ENCODE measurements at places on chromosomes 6 and 20.

- no peak for DNase-seq
These were observed 84.1 kb downstream of the SNX5 start for GRCh38 chr20:17884307-17885003.

DNA sequence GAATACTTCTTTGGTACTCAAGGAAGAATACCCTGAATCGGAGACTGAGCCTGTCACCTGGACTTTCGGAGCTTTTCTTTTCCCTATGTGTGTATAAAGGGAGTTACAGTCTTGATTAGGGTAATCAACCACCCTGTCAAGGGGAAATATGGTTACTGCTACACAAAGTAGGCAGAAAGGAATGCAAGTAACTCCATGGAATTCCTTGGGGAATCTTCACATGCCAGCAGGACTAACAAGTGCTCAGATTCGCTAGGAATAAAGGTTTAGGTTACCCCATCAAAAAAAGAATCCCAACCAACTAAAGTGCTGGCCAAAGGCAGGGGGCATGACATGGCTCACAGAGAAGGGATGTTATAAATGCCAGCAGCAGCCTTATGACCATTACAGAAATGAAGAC is 10.4 kb downstream of the KCNS1 start:
- no peak for DNase-seq

- no peak for DNase-seq
These were observed 28.6 kb downstream of the PSMG4 start for GRCh38 chr6:3287308-3287707.

DNA sequence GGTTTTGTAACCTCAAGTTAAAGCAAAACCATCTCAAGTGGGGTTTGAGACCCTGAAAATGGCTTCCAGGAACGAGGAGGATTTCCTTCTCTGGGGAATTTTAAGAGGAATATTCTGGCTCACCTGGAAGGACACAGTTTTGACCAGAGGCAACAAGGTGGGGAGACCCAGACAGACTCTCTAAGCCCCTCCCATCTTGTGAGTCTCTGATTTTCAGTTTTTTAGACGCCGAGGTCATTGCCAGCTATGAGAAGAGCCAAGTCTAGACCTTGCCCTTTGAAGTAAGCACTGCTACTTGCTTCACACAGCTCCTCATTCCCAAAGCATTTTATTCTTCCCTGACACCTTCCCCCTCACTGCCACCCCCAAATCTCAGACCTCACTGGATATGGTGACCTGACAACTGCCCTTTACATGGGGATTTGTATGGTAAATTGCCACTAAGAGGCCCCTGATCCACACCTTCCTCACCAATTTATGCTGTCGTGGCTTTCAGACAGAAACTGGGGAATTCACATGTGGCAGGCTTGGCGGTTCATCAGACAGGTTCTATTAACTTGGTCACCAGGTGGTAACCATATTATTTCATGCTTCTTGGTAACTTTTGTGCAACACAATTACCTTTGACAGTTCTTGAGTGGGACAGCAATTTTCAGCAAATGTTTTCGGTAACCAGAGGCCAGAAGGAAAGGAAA is 116.2 kb downstream of the ISM1 start:
- no peak for DNase-seq

- DNase-seq, result peak; percentile 8
These were observed 43.3 kb downstream of the IRAK1BP1 start for GRCh38 chr6:78910591-78911171.

GRCh38 chr6:124073021-124073420 is 269.4 kb downstream of the NKAIN2 start:
- no peak for DNase-seq

- DNase-seq, result no peak
These were observed 607.4 kb downstream of the PKHD1 start for GRCh38 chr6:51480040-51480439.

DNA sequence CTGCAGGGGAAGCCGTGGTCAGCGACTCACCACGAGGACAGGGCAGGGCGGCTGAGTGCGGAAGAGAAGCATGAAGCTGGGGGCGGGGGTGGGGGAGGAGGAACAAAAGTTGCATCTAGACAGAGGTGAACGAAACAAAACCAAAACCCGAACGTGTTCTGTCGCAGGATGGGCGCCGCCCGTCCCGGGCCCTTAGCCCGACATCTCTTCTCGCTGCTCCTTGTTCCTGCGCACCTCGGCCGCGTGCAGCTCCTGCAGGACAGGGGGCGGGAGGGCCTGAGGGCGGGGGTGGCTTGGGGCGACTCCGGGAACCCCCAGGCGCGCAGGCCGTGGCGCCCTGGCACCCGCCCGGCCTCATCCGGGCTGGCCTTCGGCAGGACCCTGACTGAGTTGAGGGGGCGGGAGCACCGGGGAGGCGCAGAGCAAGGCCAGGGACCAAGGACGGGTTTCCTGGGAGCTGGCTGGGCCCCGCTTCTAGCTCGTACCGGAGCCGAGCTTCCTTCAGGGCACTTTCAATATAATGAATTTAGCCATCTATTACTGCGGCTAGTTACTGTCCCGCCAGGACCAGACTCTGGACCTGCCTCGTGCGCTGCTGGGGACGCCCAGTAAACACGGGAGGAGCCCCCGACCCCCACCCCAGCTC is 12.0 kb downstream of the STMN3 start:
- no peak for DNase-seq

DNA sequence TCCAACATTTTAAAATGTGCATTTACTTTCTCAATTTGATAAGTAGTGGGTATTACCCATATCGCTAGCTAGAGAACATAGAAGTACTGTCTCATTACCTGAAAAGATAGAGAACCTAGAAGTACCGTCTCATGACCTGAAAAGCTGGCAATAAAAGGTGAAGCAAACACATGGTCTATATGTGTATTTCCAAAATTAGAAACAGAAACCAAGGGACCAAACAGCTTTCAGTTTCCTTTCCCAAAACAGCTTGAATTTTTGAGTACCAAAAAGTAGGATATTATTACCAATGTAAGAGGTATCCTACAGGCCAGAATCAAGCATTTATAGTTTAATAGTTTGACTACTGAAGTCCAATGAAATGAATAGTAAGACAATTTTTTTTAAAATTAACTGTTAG is 77.2 kb downstream of the KIF13A start:
- no peak for DNase-seq

GRCh38 chr6:127618729-127619128 is 41.8 kb downstream of the C6orf58 start:
- peak; percentile 29 for DNase-seq

DNA sequence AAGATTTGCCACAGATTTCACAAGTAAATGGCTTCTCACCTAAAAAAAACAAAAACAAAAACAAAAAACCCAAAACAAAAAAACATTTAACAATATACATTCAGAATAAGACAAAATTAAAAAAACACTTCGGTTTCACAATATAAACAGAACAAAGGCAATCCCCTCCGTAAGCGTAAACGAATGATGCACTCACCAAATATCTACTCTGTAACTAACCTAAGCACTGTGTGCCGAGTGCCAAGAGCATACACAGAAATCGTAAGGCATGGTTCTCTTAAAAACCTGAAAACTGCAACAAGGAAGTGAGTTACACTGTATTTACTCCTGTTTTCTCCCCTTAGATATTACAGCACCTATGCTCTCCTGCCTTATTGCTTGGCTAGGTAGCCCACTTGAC is 12.1 kb upstream of the MICAL1 start:
- no peak for DNase-seq

GRCh38 chr6:43827898-43828297 is 57.9 kb downstream of the VEGFA start:
- DNase-seq, result no peak

GRCh38 chr6:6515691-6516607 is 72.6 kb upstream of the LY86 start:
- no peak for DNase-seq

DNA sequence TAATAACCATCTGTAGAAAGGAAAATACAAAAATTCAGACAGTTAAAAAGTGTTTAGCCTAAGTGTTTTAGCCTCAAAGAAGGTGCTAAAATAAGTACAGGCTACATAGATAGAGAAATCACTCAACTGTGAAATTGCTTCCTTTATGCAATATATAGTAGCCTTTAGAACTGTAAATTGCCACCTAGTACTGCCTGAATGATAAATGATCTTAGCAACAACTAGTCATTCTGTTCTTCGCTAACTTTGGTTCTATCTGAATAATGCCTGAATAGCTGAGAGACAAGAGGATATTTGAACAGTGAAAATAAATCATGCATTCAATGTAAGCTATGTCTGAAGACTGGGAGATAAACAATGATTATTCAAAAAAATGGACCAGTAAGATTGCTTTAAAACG is 603.3 kb upstream of the PTCHD4 start:
- DNase-seq, result no peak

GRCh38 chr6:29524444-29525310 is 34.9 kb downstream of the UBD start:
- DNase-seq, result no peak

DNA sequence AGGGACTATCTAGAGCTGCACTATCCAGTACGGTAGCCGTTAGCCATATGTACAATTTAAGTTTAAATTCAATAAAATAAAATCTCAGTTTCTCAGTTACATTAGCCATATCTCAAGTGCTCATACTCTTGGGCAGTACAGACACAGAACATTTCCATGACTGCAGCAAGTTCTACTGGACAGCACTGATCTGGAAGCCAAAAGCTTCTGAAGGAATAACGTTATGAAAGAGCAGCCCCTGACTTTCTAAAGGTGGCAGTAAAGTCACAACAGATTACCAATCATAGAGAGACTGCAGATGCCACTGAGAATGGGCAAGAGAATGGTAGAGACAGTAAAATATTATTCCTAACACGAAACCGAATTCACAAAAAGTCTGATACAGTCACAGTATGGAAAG is 36.8 kb downstream of the NDRG3 start:
- no peak for DNase-seq

GRCh38 chr6:91713911-91714310 is 1127.0 kb upstream of the MAP3K7 start:
- no peak for DNase-seq

DNA sequence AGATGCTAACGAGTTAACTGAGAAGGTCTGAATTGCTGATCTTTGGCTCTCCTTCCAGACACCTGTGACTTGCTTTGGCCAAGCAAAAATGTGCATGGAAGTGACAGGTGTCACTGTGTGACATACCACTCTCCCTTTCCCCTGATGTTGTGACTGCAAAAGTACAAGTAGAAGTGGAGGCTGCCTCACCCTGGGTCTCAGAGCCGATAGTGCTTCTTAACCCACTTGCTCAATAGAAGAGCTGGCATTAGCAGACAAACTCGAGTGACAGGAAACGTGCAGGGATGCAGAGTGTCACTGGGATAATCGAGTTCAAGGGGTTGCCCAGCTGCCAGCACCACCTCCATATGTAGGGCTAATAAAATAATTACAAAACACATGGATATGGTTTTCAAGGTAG is 16.4 kb upstream of the SPO11 start:
- no peak for DNase-seq

DNA sequence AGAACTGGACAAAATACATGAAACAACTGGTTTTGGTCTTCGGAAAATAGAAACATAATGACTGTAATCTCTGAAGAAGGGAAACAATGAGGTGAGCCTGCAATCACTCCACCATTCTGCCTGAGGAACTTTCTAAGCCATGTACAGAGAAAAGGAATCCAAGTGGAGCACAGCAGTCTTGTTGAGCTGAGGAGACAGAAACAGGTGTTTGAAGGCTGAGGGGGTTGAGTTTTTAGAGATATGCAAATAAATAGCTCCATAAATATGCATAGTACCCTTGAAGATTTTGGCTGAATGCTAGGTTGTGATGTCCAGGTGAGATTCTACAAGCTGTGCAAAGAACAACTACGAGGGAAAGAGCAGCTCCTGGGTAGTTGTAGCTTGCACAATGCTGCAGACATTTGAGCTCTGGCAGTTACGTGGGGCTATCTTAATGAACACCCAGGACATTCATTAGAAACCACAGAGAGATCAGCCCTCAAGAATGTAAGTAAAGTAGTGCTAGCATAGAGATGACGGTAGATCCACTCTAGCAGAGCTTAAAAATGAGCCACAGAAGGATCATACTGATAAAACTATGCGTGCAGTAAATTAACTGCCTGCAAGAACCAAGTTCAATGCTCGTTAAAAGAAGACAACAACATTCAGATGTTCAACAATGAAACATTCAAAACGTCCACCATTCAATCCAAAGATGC is 24.3 kb downstream of the TUBB2B start:
- peak; percentile 36 for DNase-seq

DNA sequence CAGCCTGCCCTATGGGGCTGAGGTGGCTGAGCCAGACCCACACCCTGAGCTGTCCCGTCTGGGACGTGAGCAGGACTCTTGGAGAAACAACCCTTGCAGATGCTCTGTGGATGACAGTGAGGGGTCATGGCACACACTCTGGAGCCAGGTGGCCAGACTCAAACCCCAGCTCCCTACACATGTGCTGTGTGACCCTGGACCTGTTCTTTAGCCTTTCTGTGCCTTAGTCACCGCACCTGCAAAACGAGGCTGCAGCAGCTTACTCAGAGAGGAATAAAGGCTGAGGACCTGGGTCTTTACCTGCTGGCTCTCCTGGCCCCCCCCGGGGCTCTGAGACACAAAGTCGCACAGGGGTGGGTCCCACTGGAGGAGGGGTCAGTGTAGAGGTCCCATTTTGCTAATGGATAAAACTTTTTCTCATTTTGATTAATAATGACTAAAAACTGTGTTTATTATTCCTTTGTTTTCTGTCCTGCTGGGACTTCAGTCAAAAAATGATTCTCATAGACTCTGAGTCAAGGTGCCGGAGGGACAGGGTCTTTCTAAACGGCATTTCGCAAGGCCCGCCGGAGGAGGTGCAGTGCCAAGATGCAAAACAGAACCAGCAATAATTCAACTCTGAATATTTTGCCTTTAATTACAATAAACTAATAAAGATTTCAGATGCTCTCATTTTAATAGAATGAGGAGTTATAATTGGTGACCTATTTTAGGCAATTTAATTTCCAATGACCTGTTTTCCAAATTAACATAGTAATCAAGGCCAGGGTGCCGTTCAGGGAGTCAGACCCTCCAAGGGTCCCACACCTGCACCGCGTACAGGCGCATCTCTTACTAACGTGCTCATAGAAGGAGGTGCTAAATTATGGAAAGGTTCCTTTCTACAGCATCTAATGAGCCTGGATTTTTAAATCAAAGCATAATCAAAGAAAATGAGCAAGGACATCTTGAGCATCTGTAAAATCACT is 62.4 kb downstream of the YTHDF1 start:
- DNase-seq, result no peak

DNA sequence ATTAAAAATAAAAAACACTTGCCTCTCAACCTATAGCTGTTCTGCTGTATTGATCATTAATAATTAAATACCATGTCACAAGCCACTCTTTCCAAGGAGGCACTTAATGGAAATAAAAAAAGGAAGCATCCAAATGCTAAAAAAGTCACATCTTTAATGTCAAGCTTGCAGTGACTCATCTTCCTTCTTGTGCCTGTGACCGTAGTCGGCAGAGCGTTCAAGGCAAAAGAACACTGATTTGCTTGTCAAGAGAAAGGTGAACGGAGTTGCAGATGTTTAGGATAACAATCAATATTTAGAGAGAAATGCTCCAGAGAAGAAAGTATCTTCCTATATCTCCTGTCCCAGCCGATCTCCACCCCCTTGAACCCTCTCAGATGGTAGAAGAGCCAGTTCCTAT is 341.0 kb upstream of the OPRM1 start:
- DNase-seq, result no peak

Data from fibroblast of the aortic adventitia (primary cell).